Activated CD4-positive, alpha-beta T cell treated with anti-CD3 and anti-CD28 coated beads, Interleukin-2, amount 50 U/mL, for 24 hours (primary cell): ENCODE measurements at places on chromosomes 13 and 19.

- no peak for DNase-seq
These were observed 11.6 kb upstream of the RAP2A start for GRCh38 chr13:97422118-97423054.

DNA sequence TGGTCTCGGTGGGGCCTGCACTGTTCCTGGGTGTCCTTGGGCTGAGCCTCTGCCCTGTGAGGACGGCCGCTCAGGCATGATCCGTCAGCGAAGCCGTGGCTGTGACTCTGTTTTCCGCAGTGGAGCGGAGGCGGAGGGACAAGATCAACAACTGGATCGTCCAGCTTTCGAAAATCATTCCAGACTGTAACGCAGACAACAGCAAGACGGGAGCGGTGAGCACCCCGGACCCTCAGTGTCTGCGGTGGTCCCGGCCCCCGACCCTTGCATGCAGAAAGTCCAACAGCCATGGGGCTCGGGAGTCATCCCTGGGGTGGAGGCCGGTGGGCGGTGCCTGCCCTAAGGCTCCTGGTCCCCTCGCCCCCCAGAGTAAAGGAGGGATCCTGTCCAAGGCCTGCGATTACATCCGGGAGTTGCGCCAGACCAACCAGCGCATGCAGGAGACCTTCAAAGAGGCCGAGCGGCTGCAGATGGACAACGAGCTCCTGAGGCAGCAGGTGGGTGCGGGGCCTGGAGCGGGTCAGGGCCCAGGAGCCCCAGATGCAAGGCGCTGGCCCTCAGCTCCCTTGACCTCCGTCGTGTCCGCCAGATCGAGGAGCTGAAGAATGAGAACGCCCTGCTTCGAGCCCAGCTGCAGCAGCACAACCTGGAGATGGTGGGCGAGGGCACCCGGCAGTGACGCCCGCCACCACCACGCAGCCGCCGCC is 3.6 kb upstream of the HAMP start:
- DNase-seq = no peak

DNA sequence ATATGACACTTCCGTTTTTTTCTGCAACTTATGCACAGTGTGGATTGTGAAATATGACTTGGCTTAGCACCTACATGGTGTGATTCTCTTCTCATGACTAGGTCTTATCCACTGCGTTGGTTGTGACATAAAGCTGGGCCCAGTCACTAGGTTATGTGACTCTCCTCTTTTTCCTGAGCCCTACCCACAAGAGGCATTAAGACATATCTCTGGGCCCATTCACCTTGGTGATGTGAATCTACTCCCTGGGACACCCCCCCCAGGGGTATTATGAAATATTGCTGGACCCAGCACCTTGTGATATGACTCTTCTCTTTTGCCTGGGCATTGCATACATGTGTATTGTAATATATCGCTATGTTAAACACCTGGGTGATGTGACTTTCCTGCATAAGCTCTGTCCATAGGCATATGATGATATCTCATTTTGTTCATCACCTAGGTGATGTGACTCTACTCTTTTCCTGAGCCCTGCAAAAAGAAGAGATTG is 85.8 kb upstream of the ZNF43 start:
- no peak for DNase-seq

GRCh38 chr13:66665991-66666390 is 564.1 kb downstream of the PCDH9 start:
- no peak for DNase-seq

DNA sequence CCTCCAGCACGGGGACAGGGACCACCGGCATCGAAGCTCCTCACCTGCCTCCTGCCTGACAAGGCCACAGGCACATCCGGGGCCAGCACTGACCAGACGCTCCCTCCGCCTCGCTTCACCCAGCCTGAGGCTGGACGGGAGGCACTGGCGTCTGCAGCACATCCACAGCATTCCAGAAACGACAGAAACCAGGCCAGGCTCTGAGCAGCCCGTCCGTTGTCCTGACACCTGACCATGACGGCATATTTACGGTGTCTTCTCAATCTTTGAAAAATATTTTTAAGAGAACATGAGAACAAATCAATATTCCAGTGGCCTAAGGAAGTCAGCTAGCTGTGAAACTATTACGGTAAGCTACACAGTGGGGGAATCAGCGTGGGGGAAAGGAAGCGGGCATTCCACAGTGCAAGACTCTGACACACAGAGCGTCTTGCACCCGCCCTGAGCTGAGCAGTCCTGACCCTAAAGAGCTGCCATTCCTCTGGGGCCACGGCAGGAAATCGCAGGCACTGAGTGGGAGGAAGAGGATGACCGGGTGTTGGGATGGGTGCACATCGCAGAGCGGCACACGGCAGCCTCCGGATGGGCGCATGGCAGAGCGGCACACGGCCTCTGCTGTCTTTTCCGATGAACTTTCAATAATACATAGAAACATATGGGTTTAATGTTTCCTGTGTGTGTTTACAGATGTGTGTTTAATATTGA is 26.8 kb downstream of the RASA3 start:
- DNase-seq = no peak
